NCI-H1436 treated with DMSO at 0.1 percent for 48 hours (cell line): ENCODE measurements at places on chromosomes 16 and 17.

DNA sequence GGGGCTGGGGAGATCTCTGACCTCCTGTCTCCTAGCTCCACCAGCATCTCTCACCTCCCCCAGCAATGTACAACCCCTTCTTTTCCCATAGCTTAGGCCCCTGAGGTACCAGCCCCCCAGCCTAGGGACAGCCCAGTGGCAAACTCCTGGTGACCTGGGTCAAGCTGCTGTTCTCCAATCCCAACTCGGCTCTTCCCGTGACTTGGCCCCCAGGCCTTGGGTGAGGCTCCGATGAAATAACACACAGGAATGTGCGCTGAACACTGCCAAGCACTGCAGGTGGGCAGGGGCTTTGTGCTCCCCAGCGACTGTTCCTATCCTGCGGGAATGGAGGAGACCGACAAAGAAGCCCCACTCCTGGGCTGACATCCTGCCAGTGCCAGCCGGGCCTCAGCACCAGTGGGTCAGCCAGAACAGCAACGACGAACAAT lies 63.7 kb upstream of the AMZ2 start:
- no peak for DNase-seq

- peak; percentile 76 for DNase-seq
These were observed 18.9 kb downstream of the TMEM132E start for GRCh38 chr17:34598161-34598776.

- DNase-seq = no peak
These were observed 45.8 kb downstream of the WDR45B start for GRCh38 chr17:82602487-82602886.

DNA sequence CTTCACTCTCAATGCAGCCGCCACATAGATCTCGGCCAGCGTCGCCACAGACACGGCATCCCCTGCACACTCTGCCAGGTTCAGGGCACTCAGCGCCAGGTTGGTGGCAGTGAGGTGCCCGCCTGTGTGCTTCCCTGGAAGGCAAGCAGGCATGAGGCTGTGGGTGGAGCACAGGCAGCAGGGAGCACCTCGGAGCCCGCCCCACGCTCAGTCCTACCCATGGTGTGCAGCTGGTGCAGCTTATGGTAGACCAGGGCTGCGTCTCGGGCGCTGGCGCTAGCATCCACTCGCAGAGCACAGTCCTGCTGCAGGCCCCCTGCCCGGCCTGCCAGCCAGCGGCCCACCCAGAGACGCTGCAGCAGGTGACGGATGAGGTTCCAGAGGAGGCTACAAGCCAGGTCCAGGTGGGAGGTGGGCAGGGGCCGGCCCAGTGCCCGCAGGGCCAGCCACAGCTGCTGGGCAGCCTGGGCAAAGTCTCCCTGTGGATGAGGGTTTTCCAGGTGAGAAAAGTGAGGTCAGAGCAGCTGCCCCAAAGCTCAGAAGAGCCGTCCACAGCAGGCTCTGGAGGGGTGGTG lies 20.5 kb downstream of the SREBF1 start:
- no peak for DNase-seq

DNA sequence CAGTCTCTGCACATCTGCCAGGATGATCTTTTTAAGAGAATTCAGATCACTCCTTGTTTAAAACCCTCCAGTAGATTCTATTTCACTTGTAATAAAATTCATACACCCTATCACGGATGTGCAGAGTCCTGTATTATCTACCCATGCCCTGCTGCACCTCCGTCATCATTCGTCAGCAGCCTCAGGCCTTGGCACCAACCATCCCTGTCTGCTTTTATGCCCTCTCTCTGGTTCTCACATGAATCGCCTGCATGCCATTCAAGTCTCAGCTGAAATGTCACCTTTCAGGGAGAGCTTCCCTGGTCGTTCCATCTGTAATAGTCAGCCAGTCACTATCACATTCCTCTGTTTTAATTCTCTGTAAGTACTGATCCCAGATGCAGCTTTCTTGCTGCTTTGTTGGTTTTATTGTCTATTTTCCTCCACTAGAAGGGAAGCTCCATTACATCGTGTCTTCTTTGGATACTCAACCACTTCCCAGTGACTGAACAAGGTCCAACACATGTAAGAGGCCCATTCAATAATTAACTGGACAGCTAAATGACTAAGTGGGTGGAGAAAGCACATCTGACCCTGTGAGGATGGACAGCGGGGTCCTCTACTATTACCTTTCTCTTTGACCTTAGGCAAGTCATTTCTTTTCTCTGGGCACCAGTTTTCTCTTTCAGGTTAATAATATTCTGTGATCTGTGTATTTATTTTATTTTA lies 81.2 kb upstream of the GOT2 start:
- DNase-seq = no peak

- DNase-seq = no peak
These were observed 18.1 kb upstream of the MTMR4 start for GRCh38 chr17:58532555-58532951.

- no peak for DNase-seq
These were observed 60.4 kb downstream of the ZNF423 start for GRCh38 chr16:49795513-49795912.

DNA sequence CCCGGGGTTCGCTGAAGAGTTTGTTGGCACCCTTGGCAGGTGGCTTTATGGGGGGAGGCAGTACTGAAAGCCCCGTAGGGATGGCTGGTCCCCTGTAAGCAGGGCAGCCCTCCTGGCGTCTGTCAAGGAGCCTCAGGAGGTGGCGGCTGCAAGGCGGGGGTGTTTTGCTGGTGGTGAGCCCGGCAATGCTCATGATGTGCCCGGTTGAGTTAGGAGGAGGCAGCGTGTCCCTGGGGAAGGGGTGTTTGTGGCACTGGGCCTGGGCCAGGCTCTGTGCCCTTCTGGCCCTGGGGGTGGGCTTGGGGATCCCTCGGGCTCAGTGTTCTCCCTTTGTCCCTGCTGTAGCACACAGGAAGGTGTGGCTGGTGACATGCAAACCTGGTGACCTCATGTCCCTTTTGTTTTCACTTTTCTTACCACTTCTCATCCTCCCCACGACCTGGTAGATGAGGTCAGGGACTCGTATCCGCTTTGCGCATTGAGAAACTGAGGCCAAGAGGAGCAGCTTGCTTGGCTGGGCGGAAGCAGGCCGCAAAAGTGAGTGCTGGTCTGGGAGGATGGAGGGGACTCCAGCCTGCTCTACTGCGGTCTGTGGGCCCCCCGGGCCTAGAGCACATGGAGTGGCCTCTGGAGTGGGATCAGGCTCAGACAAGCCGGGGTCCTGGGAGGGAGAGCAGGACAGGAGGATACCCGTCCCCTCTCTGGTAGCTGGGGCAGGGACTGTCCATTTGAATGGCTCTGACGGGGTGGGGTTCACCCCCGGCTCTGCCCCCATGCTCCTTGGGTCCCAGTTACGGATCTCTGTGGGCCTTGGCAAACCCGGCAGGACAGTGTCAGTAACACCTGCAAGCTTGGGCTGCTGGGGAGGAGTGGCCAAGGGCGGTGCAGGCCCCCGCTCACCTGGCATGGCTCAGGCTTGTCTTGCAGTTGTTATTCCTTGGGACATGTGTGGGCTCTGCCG lies 2.2 kb downstream of the SNN start:
- no peak for DNase-seq

DNA sequence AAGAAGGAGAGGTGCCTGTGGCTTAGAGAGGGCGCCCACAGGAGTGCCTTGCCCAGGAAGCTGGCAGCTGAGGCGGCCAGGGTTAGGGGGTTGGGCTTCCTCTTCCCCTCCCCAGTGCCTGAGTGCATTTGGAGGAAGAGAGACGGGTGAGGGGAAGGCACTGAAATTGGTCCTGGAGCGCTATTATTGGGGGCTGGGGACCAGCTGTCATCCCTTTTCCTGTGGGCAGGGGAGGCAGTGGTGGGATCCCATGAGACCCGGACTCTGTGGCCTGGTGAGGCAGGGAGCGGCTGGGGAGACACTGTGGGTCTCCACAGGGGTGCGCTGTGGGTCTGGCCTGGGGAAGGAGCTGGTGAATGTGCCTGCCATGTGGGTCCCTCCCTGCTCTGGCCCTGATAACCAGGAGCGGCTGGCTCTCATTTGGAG lies 259.7 kb downstream of the SEC14L1 start:
- no peak for DNase-seq

DNA sequence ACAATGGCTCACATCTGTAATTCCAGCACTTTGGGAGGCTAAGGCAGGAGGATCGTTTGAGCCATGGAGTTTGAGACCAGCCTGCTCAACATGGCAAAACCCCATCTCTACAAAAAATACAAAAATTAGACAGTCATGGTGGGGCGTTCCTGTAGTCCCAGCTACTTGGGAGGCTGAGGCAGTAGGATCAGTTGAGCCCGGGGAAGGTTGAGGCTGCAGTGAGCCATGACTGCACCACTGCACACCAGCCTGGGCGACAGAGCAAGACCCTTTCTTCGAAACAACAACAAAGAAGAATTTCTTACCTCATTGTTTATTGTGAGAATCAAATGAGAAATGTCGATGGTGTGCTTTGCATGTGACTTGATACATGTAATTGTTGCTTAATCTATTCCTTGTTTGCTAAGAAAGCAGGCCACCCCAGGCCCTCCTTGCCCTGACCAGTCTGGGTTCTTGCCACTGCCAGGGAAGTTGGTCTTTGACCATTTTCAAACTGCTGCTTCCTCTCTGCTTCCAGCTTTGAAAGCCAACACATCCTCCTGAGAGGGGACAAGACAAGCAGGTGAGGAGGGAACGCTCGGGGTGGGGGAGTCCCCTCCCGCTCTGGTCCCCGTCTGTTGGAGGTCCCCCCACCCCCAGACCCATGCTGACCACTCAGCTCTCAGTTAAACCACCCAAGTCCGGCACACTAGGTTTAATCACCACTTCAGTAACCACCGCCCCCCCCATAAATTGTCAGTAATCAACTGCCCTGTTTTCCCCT lies 47.3 kb upstream of the CPNE2 start:
- no peak for DNase-seq

GRCh38 chr17:12867726-12868125 lies 78.4 kb downstream of the ARHGAP44 start:
- no peak for DNase-seq

- DNase-seq = no peak
These were observed 57.4 kb downstream of the PLCG2 start for GRCh38 chr16:81836279-81837054.

DNA sequence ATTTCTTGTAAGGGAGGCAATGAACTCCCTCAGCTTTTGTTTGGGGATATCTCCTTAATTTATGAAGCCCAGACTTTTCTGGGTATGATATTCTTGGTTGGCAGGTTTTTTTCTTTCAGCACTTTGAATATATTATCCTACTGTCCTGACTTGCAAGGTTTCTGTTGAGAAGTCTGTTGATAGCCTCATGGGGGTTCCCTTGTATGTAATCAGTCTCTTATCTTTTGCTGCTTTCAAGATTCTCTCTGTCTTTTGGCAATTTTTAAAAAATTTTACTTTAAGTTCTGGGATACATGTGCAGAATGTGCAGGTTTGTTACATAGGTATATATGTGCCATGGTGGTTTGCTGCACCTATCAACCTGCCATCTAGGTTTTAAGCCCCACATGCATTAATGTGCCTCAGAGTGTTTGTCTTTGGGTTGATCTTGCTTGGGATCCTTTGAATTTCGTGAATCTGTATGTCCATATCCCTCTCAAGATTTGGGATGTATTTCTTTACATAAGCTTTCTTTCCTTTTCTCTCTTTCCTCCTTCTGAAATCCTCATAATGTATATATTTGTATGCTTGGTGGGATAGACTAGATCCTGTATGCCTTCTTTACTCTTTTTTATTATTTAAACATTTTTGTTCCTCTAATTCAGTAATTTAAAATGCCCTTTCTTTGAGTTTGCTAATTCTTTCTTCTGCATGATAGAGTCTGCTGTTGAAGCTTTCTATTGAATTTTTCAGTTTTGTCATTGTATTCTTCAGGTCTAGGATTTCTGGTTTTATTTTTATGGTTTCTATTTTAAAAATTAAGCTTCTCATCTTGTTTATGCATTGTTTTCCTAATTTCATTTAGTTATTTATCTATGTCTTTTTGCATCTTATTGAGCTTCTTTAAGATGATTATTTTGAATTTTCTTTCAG lies 5.2 kb upstream of the KRT25 start:
- DNase-seq = no peak

- no peak for DNase-seq
These were observed 142.3 kb upstream of the ZFHX3 start for GRCh38 chr16:73190256-73190655.

- DNase-seq = no peak
These were observed 1.6 kb upstream of the WFIKKN2 start for GRCh38 chr17:50833510-50834428.

DNA sequence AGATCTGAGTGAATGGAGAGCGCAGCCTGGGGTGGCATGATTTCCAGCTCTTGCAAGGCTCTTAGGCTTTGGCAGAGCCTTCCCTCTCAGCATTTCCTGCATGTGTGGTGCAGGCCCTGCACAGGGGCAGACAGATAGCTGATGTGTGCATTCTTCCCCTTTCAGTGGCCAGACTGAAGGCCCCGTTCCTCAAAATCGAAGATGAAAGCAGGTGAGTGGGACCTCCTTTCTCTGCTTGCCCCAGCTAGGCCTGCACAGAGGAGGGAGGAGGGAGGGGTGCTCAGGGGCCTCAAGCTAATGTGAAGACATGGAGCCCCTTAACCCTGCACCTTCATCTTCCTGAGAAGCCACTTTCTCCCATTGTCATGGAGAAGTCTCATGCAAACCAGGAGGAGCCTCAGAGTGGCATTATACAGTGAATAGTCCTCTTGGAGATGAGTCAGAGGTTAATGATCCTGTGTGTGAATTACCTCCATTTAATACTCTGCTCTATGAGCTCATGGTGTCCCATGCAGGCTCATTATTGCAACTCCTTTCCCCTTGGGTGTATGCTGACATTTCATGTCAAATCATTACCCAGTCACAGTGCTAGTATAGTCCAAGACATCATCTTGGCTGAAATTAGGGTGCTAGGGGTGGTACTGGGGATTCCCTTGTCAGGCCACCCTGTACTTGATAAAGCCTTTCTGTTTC lies 20.4 kb upstream of the ADAM11 start:
- no peak for DNase-seq

DNA sequence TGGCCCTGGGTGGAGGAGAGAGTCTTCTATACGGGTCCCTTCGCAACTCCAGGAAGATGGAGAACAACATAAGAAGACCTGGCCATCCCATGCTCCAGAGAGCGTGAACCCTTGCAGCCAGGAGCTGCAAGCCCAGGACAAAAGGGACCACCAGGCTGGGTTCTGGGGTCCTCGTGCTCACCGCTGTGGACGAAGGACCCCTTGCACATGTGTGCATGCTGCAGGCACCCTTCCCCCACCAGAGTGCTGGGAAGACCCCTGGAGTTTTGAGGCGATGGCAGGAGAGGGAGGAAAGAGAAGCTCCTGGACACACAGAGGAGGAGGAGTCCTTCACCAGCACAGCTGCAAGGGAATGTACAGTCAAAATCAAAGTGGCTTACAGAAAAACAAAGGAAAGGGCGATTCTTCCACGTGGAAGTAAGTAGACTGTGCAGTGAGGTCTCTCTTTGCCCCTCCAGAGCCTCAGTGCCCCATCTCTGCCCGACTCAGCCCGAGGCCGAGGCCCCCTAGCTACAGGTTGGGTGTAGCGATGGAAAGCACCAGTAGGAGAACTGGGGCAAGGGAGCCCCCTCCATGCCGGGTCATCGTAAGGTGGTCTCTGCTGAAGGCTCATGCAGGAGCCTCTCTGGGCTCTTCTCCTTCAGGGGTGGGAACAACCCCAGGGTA lies 51.3 kb downstream of the PIMREG start:
- no peak for DNase-seq
